ENCODE measurements at places on chromosomes 4 and X.

GRCh38 chrX:54808109-54808604 lies 612 bp downstream of the MAGED2 start:
- peak; percentile 15 for DNase-seq

- peak; percentile 26 for DNase-seq
These were observed 9.5 kb downstream of the RNF175 start for GRCh38 chr4:153750197-153750817.

GRCh38 chr4:30454504-30454903 lies 265.7 kb upstream of the PCDH7 start:
- no peak for DNase-seq

DNA sequence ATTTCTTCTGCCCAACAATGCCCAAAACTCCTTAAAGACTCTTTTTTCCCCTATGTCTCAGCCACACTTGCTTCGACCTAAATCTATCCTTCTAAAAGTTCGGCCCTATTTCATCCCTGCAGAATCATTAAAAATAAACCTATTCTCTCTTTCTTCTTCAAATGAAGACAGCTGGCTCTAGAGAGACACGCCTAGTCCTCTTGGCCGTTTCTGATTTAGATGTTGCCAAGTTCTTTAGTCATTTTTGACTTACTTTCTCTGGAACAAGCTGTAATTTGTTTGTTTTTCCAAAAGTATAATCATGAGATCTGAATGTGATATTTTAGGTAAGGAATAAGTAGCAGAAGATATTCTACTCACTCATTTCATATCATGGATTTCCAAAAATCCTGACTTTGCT lies 211.6 kb downstream of the CENPC start:
- DNase-seq: no peak

- no peak for DNase-seq
These were observed 8.6 kb upstream of the VCX2 start for GRCh38 chrX:8179656-8180055.

DNA sequence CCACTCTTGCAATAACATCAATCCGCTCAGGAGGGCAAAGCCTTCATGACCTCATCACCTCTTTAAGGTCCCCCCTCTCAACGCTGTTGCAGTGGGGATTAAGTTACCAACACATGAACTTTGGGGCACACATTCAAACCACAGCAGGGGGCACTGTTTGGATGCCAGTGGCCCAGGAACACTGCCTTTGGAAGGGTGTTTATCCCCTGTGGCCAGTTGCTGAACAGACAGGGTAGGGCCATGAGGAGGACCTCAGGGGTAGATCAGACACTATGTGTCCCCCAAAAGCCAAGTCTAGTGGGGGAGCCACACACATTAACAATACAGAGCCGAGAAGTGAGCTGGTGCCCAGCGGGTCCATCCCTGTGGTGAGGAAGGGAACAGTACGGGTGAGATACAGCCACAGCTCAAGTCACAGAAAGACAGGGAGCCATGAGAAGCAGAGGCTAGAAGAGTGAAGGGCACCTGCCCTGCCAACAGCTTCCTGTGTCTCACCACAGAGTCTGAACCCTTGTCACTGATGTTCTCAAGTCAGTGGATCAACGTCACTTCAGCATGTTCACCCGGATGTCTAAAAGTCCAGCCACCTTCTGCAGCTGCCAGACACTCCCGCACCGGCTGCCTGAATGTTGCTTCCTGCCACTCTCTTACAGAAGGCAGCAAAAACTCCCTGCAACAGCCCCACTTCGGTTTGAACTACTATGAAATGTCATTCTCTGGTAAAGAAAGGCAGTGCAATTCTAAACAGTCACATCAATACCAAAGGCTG lies 19.9 kb upstream of the MXD4 start:
- DNase-seq: peak; percentile 65

DNA sequence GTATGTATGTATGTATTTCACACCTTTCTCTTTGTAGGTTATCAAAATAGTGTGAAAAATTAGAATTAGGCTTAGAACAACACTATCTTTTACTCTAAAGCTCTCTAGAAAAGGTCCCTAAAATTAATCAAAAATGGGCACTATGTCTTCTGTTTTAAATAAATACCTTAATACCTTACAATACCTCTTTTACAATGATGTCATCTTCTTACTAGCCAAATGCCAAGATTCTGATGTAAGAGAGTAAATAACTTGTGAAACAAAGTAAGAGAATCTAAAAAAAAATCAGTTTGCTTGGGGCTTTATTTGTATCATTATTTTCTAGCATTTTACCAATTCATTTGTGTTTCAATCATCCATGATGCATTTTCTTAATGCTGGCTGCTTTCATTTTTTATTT lies 402.2 kb upstream of the MAGEB2 start:
- no peak for DNase-seq

- no peak for DNase-seq
These were observed 22.0 kb downstream of the ITIH6 start for GRCh38 chrX:54776061-54776460.

GRCh38 chrX:68112321-68112720 lies 321.0 kb downstream of the OPHN1 start:
- no peak for DNase-seq

- no peak for DNase-seq
These were observed 710.6 kb downstream of the TRAM1L1 start for GRCh38 chr4:116374815-116375214.

DNA sequence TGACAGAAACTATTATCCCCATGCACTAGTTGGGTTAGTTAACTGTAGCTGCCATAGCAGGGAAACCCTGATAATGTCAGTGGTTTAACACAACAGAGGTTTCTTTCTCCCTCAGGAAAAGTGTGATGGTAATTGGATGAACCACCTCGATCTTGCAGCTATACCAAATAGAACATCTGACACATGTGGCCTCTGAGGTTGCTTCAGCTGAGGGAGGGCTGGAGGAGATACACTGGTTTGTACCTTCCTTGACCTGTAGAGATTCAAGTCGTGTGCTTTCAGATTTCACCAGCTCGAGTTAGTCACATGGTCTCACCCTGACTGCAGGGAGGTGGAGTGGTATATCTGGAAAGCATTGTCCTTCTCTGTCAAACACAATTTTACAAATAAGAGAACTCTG lies 147.2 kb upstream of the SFRP2 start:
- DNase-seq: no peak

- no peak for DNase-seq
These were observed 69.2 kb downstream of the SORBS2 start for GRCh38 chr4:185742766-185743165.

GRCh38 chrX:38860106-38861013 lies 59.1 kb downstream of the MID1IP1 start:
- no peak for DNase-seq

DNA sequence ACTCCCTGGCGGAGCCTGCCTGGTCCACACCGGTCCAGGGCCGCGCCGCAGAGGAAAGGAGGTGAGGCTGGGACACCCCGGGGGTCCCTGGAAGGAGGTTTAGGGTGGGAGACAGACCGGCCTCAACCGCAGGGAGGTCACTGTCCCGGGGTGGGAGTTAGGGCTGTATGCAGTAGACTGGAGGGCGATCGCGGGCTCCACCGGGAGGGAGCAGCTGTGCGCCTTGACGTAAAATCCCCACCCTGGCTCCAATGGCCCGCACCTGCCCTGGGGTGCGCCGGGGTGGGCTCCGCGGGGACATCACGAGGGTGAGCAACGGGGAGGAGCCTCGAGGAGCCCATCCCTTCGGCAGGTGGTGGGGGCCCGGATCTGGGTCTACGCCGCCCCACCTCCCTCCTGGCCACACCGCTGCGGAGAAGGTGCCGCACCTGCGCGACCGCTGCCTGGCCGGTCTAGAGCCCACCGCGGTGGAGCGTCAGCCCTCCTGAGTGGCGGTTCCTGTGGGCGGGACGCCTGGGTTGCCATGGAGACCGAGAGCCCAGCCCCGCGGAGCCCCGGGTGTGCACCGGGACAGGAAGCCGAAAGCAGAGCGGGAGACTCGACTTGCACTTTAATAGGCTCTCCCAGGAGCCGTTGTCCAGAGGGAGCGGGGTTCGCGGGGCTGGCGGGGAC lies 105.1 kb downstream of the ADRA2C start:
- DNase-seq: no peak

GRCh38 chr4:162016219-162016618 lies 147.6 kb downstream of the FSTL5 start:
- no peak for DNase-seq

DNA sequence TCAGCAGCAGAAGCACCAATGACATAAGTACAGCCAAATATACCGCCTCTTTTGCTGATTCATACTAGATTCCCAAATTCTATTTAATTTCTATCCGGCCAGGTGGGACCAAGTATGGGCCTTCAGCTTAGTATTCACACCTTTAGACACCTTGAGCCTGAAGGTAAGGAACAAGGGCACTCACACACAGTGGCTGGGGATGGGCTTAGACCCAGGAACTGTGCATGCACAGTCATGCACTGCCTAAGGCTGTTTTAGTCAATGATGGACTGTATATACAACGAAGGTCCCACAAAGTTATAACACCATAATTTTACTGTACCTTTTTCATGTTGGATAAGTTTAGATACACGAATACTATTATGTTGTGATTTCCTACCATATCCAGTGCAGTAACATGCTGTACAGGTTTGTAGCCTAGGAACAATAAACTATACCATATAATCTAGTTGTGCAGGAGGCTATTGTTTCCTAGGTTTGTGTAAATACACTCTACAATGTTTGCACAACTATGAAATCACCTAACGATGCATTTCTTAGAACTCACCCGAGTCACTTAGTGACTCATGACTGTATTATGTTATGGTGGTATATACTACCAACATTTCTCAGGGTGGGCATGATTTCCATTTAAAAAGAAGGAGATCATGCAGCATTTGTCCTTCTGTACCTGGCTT lies 9.7 kb upstream of the CLNK start:
- DNase-seq: no peak

DNA sequence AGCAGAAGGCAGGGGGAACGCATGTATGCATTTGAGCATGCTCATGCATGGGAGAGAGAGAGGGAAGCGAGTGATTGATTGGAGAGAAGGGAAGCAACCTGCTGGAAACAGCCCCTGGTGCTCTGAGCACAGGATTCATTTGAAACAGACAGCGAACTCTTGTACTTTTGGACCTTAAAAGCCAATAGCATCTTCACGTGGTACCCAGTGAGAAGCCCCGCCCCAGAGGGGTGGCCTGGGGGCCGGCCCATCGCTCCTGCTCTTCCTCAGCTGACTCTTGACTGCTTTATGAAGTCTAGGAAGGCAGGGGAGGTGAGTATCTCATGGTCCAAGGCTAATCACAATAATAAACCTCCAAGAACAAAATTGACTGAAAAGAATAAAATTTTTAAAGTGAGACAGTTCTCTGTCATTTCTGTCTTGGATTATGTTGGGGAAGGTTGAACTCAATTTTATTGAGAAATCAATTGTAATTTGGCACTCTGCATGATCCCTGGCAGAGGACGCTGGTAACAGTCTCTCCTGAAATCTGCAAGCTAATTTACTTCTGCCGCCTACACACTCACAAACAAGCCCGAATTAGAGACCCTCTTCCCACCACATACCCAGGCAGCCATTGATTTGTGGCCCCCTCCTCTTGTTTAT lies 168.2 kb upstream of the PPARGC1A start:
- no peak for DNase-seq

GRCh38 chr4:106647451-106647850 lies 278.9 kb upstream of the GIMD1 start:
- DNase-seq: no peak

GRCh38 chr4:126627255-126627654 lies 1005.5 kb upstream of the INTU start:
- no peak for DNase-seq

- no peak for DNase-seq
These were observed 371.7 kb downstream of the BCOR start for GRCh38 chrX:39725928-39726619.

DNA sequence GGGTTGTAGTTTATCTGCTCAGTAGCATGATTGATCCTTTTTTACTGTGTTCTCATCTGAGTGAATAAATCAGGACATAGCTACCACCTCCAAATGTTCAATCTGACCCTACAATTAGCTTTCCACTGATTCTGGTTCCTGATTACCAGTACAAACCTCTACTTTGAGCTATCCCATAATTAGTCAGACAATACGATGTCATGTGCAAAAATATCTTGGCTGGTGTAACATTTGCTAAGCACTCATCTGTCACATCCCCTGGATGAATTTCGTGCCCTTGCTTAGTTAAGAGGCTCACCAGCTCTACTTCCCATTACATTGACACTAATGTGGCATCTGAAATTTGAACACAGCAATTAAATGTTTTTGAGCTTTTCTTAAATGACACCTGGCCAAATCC lies 1101.0 kb upstream of the PCDH7 start:
- DNase-seq: no peak

DNA sequence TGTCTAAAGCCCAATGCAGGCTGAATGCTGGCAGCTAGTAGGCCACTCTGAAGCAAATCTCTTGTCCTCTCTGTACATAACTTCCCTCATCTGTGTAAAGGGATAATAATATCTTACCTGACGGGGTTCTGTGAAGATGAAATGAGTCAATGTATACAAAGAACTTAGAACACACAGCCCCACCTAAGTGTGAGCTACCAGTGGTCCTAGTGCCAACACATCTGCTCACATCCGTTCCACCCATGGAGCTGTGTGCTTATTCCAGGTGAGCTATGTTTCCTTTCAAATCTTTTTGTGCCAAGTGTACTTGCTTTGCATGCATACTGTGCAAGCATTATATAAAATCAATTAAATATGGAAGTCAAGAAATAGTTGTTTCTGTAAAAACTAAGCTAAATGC lies 116.4 kb downstream of the TSPAN5 start:
- no peak for DNase-seq

DNA sequence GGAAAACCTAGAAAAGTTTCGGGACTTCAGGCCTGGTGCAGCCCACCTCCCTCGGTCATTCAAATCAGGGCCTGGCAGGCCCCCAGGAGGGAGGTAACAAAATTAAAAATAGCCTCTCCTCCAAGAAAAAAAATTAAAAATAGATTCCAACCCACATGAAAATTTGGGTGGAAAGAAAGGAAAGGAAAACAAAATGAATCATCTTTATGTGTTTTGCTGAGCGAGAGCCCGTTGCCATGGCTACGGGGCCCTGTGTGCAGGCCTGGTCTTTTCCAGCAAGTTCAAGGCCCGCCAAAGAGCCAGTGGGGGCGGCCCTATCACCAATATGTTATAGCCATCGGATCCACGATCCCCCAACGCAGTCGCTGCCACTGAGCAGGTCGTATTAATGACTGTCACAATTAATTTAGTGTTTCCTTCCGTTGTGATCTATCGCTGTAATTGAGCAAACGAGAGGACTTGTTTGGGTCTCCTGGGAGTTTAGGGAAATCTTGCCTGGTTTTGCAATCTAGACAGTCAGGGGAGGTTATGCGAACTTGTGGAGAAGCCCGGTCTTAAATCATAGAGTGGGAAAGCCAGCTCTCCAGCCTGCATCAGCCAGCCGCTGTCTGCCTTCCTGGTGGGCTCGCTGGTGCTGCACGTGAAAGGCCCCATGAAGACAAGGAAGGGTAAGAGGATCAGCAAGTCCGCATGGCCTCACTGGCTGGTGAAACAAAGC lies 452.4 kb downstream of the BCOR start:
- no peak for DNase-seq

Data from activated T-helper 1 cell treated with anti-CD3 and anti-CD28 coated beads, Interleukin-2, amount 50 U/mL, for 16 hours (primary cell).